DND-41 (cell line): ENCODE measurements at places on chromosomes 4 and X.
A peak's percentile ranks its signal among the peaks of the same experiment; 100 is the strongest.

- DNase-seq = no peak
Measured at GRCh38 chrX:38363046-38363445, 10.6 kb downstream of the OTC start.

DNA sequence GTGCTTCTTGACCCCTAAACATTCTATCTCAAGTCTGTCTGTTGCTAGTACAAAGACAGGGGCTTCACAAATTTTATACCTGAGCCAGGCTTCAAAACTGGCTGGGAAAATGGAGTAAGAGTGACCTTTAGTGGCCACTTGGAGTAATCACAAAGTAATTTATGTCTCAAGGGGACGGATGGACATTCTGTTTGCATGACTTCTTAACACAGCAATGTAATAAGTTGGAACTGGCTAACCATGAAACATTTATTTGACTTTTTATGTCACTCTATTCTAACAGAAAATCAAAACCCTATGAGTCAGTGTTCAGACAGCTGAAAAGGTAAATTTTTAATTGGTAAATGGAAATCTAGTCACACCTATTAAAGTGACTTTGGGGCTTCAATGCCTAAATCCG is 600.6 kb downstream of the ANKRD50 start:
- DNase-seq = no peak

- DNase-seq = no peak
Measured at GRCh38 chr4:154612472-154613414, at the start of gene FGG. Gene FGG (minus strand): TSS chr4:154612656. CDS start chr4:154612609, 47 bp downstream.

GRCh38 chr4:189940178-189941004 is at the start of gene FRG1:
Gene FRG1 (plus strand): TSS chr4:189940872. CDS start chr4:189941010, 138 bp downstream.
- DNase-seq = peak; percentile 94

DNA sequence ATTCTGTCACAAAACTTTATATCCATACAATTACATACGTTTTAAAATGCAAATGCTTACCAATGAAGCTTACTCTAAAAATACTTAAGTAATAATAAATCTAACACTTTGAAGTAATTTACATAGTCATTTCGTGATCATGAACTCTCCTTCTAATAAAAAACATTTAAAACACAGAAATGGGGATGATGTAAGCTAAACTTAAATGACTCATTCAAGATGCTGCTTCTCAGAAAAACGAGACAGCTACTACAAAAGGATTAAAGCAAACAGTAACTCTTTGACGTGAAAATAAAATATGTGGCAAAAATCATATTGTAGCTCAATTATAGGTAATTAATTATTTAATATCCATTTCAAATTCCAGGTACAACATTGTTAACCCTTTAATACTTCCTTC is 148.7 kb downstream of the FGF16 start:
- no peak for DNase-seq

DNA sequence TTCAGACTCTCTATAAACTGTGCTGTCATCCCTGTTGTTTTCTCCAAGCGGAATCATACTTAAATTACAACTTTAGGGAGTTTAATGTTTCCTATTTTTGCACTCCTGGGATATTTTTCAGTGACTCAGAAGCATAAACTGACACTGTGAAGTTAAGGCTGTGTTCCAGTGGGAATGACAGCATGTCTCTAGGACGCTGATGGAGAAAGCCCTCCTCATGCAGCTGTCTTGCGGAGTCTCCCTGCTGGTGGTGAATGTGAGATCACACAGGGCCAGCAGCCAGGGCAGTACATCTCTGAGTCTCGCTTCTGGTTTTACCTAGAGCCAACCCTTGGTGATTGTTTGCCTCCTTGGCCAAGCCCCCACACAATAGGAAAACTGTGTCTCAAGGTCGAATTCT is 53.3 kb downstream of the NFKB1 start:
- DNase-seq = no peak

DNA sequence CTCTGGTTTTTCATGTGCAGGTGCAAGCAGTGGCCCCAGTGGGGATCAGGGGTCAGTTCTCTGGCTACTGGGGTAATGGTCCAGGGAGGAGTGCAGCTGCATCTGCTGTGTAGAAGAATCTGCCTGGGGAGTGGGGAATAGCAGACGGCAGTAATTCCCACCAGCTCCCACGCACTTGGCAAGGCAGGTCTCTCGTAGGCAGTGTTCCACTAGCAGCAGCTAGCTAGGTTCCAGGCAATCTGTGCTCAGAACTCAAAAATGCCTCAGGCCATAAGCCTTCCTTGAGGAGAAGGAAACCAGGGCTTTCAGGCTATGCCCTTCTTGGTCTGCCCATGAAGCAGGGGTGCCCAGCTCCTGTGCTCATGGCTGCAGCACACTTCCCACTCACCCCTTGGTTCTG is 38.8 kb downstream of the DCLK2 start:
- no peak for DNase-seq
